ENCODE measurements at places on chromosomes 1 and 21.

DNA sequence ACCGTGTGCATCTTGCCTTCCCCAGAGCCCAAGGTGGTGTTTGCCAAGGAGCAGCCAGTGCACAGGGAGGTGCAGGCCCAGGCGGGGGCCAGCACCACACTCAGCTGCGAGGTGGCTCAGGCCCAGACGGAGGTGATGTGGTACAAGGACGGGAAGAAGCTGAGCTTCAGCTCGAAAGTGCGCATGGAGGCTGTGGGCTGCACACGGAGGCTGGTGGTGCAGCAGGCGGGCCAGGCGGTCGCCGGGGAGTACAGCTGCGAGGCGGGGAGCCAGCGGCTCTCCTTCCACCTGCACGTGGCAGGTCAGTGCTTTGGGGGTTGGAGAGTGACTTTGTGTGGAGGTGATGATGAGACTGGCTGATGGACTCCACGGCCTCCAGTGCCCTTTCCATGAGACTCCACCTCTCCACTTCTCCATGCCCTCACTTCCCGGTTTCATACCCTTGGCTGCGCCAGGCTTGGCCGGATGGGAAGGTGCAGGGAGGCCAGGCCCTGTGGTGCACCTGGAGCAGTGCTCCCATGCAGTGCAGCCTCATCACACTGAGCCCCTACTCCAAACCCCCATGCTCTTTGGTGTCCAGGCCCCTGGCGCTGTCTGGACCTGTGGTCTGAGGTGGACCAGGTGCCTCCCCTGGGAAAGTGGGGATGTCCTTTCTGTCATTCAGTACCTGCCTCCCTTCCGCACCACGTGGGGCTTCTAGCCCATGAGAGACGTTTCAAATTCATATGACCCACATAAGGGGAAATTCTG, 49.0 kb downstream of the OBSCN start:
- no peak for DNase-seq

- DNase-seq, result no peak
These were observed 1.2 kb upstream of the IARS2 start for GRCh38 chr1:220092694-220093093.

GRCh38 chr1:25742316-25742715, 57.7 kb upstream of the SELENON start:
- no peak for DNase-seq

DNA sequence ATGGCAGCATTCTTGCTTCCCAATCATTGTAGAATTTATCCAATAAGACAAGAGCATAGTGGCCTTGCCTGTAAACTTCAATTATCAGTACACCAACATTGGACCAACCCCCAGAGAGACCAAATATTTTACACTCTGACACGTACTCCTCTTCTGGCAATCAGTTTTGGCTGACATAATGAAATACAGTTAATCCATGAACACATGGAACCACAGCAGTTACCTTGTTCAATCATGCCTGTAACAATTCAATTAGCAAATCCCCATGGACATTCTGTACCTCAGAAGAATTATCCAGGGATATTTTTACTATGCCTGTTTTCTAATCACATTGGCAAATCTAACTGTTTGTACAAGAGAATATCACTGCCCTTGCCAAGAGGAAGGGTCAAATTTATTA, 2162.0 kb downstream of the MRPL39 start:
- DNase-seq, result no peak

- no peak for DNase-seq
These were observed 240.9 kb downstream of the KIF26B start for GRCh38 chr1:245395680-245396079.

DNA sequence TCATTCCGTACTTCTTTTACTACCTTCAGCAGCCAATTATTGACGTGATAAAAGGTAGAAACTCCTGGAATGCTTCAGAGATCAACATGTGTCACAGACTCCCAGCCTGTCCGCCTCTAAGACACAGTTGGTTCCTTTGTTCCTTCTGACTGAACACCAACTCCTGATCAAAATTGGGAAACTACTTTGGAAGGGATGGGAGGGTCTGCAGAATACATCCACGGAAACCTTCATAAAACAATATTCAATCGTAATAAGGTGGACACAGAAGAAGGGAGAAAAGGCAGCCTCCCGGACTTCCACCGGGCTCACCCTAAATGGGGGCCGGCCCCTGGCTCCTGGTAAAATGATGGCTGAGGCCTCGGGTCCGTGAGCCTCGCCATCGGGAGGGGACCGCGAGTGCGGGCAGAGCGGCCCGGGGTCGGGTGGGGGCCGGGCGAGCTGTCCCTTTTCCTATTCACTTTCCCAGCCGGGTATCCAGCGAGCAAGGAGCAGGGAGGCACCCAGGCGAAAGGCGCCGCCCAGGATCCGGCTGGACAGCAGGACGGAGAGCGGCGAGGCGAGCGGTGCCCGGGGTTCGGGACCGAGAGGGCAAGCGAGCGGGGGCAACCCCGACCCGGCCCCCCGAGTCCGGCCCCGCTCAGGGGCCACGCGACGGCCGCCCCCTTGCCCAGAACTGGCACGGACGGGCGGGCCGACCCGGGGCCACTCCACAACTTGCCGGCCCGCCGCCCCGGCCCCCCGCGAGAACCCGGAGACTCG, 805 bp downstream of the NRIP1 start:
- DNase-seq, result no peak
